Activated naive CD8-positive, alpha-beta T cell treated with anti-CD3 and anti-CD28 coated beads, Interleukin-2, amount 50 U/mL, for 16 hours (primary cell): ENCODE measurements at places on chromosomes 3 and 15.

DNA sequence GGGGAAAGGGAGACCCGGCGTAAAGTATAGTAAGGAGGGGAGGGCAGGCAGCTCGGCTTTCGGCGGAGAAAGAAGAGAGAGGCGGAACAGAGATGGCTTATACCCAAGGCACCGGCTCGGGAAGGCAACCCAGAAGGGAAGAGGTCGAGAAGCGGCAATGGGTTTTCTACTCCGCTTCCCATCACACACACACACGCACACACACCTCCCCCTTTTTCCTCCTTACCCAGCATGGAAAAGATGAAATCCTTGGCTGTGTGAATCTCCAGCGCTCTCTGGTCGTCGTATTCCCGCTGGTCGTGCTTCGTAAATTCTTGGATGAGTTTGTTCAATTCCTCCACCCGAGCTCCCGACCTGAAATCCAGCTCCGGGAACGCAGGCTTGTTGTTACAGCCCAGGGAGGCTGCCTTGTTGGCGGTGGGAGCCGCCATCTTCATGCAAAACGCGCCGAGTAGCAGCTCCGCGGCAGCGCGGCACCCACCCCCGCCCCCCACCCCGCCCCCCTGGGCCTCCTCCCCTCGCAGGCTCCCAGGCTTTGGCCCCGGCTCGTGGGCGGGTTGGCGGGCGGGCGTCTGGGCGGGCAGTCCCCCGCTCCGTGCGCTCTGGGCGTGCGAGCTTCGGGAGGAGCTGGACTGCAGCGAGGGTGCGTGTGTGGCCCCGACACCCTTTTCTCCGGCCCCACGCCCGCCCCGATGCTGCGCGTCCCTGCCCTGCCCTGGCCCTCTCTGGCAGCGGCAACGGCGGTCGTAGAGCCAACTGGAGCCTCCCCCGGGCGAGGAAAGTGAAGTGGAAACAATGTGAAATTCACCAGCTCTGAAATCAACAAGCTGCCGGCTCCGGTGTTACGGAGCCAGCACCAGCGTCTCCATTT lies at the start of gene MB21D2:
TSS of gene MB21D2 (minus strand) at position 453 of the 871 bp plus-strand sequence. CDS start at position 437, 16 bp downstream.
- peak; percentile 16 for DNase-seq

GRCh38 chr3:7787871-7788828 lies 713.5 kb upstream of the LMCD1 start:
- no peak for DNase-seq

- no peak for DNase-seq
Measured at GRCh38 chr3:6862041-6862879, 1.3 kb downstream of the GRM7 start.

- no peak for DNase-seq
Measured at GRCh38 chr3:102018551-102018950, 169.2 kb downstream of the NFKBIZ start.

GRCh38 chr3:25861566-25861965 lies 71.7 kb downstream of the OXSM start:
- DNase-seq, result no peak

DNA sequence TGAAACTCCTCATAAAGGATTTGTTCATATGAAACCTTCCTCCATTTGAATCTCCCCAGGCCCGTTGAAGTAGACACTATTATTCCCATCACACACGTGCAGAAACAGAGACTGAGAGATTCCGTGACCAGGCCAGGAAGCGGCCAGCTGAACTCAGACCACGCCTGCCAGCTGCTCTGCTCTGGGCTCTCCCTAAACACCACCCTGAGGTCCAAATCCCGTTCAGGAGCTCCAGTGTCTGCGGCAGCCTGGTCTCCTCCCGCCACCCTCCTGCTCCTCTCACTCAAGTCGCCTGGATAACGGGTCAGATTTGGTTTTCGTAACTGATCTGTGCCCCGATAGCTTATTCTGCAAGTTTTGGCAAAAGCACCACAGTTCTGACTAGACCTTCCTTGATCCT lies 53.6 kb upstream of the SNRPA1 start:
- no peak for DNase-seq

GRCh38 chr3:186277268-186277909 lies 84.6 kb downstream of the DGKG start:
- DNase-seq, result no peak

- no peak for DNase-seq
Measured at GRCh38 chr3:82509951-82510603, 748.6 kb upstream of the GBE1 start.

DNA sequence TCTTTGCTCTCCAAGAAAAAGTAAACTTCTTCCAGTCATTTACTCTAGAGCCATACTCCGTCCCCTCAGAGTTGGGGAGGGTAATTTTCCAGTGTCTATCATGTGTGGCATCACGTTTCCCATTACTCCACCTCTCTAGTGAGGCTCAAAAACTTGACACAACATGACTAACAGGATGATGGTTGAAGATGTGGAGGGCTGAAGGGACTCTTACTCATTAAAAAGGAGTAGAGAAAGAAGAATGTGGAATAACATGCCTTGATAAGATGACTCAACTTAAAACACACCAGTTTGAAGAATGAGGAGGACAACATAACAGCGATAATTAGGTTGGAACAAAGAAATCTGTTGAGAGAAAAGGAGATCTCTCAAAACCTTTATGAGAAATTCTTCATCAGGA lies 894.3 kb downstream of the OTOL1 start:
- DNase-seq, result no peak

GRCh38 chr15:60766391-60767128 lies 287.6 kb upstream of the ICE2 start:
- DNase-seq, result no peak

- DNase-seq, result no peak
Measured at GRCh38 chr3:190105876-190106275, 14.8 kb downstream of the P3H2 start.

DNA sequence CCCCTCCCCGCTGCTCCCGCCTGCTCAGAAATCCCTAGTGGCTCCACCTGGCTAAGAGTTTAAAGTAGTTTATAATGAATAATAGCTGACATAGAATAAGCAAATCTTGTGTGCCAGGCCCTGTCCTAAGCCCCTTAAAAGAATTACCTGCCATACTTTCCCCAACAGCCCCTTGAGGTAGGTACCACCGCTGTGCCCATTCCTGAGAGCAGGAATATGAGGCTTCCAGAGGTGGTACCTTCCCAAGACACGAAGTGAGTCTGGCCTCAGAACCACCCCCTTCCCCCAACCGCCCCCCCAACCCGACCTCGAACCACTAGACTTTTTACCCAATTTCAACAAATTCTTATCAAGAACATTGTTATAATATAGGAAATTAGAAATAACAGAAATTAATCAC lies 1.2 kb downstream of the ABHD6 start:
- no peak for DNase-seq

GRCh38 chr3:8757551-8758518 lies 11.6 kb downstream of the OXTR start:
- DNase-seq, result no peak

DNA sequence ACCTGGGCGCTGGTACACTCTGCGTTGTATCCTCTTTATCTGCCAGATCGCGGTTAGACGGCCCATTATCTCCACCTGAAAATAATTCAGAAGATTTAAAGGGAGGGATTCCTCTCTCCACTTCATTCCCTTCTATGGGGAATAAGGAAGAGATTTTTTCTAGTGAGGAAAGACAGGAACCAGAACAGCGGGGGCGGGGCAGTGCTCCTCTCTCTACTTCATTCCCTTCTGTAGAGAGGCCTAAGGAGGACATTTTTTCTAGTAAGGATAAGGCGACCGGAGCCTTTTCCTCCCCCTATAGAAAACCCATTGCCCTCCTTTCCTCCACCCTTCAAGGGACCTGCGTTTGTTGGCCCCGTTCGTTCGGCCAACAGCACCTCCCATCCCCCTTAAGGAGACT lies 8.3 kb upstream of the LIPH start:
- no peak for DNase-seq

DNA sequence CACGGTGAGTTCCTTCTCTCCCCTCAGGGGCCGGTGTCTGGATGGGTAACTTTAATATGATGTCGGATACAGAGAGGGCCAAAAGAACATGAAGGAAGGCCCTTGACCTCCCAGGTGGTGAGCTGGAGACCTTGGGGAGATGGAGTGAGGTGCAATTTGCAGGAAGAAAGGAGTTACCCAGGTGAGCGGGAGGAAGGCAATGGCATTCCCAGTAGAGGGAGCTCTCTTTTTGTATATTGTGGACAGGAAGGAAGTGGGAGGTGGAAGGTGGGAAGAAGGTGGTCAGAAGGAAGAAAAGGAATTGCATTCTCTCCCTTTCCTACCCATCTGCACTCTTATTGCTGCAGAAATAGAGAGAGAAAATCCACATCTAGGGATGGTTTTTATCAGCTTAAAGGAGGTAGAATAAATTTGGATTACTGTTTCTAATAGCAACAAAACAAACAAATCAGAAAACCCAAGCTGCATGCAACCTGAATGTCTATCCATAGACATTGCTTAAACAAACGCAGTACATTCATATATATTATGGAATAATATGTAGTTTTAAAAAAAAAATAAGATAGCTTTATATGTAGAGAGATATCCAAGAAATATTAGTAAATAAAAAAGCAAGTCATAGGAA lies 169.0 kb upstream of the TSC22D2 start:
- no peak for DNase-seq

- no peak for DNase-seq
Measured at GRCh38 chr3:84444726-84445521, 513.9 kb upstream of the CADM2 start.
